ENCODE measurements at places on chromosomes 2 and 18.

- no peak for DNase-seq
Observed at GRCh38 chr2:182072861-182073260, 87.2 kb downstream of the PPP1R1C start.

DNA sequence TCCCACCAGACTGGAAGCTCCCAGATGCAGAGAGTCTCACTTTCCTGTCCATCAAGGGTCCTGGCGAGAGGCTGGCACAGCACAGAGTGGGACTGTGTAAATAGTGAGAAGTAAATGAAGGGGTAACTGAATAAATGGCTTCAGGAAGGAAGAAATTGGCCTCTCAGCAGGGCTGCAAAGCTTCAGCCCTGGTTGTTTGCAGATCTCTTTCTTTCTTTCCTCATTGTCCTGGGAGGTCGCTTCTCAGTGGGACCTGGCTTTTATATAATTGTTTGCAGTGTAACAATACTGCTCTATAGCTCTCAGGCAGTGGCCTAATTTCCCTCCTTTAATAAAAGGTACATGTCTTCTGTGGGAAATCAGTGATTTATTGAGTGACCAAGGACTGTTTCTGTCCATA lies 74.9 kb upstream of the GPR45 start:
- DNase-seq, result no peak

DNA sequence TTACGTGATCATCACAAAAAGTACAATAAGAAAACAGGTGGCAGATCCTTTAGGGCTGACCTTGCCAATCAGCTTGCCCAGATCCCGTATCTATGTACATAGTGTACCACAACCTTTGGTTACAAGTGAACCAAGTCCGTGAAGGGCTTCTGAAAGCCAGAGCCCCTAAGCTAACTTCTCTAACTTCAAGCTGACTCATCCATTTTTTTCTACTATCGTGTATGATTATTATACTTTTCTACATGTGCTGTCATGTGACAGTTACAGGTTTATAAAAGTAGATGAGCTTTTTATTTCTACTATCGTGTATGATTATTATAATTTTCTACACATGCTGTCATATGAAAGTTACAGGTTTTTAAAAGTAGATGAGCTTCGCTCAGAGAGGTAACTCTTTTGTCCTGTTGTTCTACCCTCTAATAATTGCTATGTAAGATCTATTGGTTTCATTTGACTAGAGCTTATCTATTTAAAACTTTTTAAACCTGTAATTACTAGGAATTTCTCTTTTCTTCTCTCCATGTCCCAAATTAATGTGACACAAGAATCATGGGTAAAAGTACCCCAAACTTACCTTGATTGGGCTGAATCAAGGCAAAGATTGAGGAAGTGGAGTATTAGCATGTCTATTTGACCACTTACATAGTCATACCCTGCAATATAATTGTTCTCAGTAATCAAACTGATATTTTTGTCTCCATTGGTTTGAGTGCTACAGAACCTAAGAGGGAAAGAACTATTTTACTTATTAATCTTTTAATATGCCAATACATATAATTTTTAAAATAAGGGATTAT lies 29.4 kb upstream of the DNAH7 start:
- no peak for DNase-seq

DNA sequence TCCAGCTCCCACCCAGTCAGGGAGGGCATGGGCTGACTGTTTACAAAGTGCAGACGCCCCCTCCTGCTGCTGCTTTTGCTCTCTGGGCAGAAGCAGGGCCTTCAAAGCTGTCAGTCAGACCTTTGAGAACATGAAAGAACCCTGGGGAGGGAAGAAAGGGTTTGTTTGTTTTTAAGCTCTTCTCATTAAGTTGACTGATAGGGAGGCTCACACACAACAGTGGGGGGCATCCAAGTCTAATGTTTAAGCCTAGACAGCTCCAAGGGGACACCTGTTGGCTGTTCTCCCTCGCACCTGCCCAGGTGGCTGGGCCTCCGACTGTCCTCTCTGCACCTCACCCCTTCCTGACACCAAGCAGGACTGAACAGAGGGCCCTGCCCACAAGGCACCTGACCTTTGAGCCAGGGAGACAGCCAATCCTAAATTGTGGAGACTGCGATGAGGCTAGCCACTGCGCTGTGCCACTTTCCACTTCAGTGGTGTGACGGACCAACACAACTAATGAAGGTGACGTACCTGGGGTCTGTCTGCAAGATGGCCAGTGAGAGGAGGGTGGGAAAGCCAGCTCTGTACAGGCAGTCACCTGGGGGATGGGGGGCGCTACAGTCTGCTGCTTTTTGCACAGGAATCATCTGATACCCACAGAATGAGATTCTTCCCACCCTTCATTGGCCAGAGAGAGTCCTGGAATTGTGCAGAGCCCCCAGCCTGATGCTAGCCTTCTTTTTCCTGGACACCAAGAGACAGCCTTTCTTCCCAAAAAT lies 16.3 kb downstream of the ST6GAL2 start:
- DNase-seq, result no peak

DNA sequence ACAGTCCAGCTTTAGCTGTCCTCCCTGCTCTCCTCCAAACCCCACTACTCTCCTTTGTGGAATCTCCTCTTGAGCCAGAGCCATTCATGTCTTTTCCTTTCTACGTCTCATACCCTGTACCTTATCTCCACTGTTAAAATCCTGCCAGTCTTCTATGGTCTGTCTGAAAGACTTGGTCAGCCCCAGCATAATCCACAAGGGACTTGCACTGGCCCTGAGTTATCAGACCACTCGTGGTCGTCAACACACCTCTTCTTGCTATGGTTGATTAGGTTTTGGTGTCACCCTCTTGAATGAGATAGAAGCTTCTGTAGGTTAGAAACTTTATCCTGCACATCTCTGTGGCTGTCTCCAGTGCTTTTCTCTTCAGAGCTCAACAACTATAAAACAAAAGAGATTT lies 56.8 kb downstream of the MYO1B start:
- DNase-seq, result no peak

- DNase-seq, result no peak
Observed at GRCh38 chr2:151138507-151138906, 123.2 kb downstream of the RBM43 start.

DNA sequence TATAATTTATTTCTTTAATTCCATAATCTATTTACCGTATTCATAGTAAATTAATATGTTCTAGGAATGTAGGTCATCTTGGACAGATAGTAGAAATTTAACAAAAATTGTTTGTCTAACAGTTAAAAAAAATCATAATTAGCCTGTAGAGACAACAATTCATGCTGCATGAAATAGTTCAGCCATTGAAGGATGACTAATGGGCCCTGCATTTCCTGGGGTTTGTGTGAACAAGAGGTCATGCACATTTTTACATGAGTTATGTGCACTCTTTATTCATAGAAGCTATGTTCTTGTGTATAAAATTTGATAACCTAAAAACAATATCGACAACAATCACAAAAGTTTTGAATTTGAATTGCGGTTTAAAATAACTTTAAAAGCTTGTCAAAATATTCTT lies 1663.6 kb downstream of the SUCLG1 start:
- no peak for DNase-seq

DNA sequence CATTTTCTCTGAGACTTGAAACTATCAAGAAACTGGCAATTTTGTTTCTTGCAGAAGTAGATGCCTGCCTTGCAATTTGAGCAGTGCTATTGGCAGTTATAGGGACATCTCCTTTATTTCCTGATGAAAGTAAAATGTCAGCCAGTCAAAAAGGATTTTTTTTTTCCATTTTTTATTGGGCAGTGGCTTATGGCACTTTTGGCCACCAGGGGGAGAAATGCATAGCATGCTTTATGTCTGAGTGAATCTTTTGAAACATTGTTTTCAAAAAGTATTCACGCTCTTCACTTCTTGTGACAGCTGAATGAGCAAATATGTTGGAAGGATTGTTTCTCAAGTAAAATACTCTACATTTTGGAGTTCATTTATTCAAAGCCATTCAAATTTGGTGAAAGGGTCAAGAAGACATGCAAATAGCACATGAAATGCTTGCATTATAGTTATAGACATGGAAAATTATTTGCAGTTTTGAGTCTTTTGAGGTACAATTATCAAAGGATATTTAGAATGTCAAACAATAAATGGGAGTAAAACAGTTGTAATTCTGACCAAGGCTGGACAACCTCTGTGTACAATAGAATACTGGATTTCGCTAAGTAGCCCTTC lies 491.0 kb downstream of the CDH2 start:
- no peak for DNase-seq

DNA sequence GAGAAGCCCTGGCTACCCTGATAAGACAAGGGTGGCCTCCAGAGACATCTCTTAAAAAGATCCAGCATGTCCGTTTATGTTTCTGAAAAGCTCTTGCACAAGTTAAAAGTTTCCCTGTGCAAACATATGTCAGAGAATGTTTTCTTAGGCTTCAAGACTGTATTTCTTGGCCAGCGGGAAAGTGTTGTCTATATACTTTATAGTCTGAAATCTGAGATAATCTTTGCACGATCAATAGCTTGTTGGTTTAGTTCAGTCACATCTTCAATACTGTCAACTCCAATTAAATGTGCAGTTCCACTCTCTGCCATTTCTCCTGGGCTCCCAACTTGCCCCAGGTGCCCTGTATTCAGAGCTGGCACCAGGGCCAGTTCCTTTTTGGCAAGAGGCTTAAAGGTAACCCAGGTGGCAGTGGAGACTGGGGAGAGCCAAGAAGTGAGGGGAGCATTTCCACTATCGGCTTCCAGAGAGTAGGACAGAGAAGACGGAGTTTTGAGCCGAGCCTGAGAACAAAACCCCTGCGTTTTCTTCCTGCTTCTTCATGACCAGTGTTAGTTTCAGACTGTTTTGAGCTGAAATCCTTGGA lies 64.4 kb downstream of the ACOXL start:
- no peak for DNase-seq

- DNase-seq, result no peak
Observed at GRCh38 chr2:235979753-235980435, 188.3 kb downstream of the GBX2 start.

GRCh38 chr2:120957905-120958304 lies 222.2 kb downstream of the GLI2 start:
- no peak for DNase-seq

GRCh38 chr2:230075988-230076631 lies 7.4 kb upstream of the SLC16A14 start:
- DNase-seq, result no peak

- no peak for DNase-seq
Observed at GRCh38 chr2:50575232-50575631, 456.7 kb downstream of the NRXN1 start.

DNA sequence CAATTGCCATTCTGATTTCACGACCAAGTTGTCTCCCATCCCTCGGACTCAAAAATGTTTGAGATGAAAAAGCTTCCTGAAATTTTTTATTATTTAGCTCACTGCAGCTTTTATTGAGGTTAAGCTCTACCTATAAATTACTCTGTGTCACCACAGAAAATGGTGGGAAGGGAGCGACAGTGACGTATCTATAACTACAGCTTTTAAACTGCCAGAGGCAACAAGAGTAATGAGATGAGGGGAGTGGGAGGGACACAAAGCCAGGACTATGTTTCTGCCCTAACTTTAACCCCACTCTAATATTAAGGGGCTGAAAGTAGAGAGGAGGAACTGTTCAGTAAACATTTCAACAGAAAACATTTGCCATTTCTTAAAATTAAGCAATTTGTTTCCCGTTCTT lies 37.4 kb downstream of the SMAD2 start:
- no peak for DNase-seq

- no peak for DNase-seq
Observed at GRCh38 chr2:29068513-29068912, 5.8 kb downstream of the PCARE start.

DNA sequence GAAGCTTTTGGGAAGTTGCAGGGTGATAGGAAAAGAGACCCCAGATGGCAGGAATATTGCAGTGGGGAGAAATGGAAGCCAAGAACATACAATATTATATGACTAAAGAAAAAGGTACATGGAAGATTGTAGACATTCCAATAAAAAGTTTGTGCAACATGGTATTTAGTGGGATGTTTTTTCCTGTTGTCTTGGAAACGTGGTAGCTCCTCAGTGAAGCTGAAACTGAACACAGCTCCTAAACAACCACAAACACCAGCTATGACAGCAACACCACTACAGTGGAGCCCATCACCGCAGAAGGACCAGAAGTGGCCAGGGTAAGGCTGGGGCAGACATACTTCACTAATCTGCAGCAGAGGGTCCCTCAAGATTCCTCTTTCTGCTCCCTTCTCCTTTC lies 246.8 kb downstream of the CDH20 start:
- DNase-seq, result no peak

GRCh38 chr2:37201766-37202165 lies 5.5 kb downstream of the CEBPZOS start:
- DNase-seq, result no peak

- no peak for DNase-seq
Observed at GRCh38 chr18:37553633-37554398, 11.8 kb downstream of the CELF4 start.

- DNase-seq, result no peak
Observed at GRCh38 chr18:9661564-9661963, 46.5 kb upstream of the RAB31 start.

DNA sequence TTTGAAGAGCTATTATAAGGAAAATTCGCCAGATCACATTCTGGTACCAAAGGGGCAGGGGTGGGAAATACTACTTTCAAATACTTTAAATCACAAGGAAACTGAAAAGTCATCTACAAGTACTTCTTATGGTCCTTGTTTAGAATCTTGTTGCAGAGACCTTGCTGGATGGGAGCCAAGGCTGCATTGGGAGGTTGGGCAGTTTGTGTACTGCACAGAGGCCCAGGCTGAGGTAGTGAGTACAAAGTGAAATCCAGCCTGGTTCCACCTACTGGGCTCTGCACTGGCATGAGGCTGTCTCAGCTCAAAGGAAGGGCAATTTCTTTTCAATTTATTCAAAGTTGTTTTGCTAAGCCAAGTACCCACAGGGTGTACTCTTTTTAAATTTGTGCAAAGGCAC lies 140.3 kb upstream of the DLX2 start:
- no peak for DNase-seq

- no peak for DNase-seq
Observed at GRCh38 chr2:9373476-9373875, 49.9 kb downstream of the ITGB1BP1 start.
